Calu3 (cell line): ENCODE measurements at places on chromosomes 1 and 21. TPM values are rescaled to one million over a fixed set of nuclear protein-coding genes. Genes with fewer than 3 reads are reported as not detected.

DNA sequence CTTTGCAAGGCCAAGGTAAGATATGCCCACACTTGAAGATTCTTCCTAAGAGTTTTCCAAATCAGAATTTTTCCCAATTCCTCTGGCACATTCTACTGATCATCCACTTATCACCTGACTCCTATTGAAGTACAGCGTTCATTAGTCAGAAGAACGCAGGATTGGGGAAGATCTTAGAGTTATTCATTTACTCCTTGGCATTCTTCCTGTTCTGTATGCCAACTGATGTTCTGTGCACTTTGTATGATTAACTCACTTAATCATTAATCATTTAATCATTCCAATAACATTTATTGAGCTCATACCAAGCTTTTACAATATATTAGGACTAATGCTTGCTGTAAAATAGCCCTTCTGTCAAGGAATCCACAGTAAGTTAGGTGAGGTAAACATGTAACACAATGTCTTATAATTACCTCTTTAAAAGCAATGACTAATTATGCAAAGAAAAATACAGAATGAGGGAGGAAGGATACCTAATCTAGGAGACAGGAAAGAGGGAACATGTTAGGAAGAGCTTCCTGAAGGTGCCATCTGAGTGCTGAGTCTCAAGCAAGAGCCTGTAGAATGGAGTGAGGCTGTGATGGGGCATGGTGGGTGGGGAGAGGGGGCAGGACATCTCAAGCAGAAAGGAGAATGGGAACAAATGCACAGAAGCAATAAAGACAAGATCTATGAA is 71.1 kb upstream of the DPT start:
- peaks cover 7% of the 10 kb centered on the region for H3K36me3 ChIP-seq
- H3K27ac ChIP-seq, result peak overlapping the region; percentile 96
- DNase-seq, result peak; percentile 13
- peaks cover 59% of the 10 kb centered on the region for H3K4me1 ChIP-seq
- no peaks in the 10 kb centered on the region for H3K27me3 ChIP-seq
- peak overlapping the region; percentile 19 for H3K4me3 ChIP-seq

- H3K27ac ChIP-seq, result peak overlapping the region; percentile 86
- H3K36me3 ChIP-seq, result peaks cover 36% of the 10 kb centered on the region
These were observed 3.3 kb upstream of the ZBTB18 start for GRCh38 chr1:244047621-244048255.

DNA sequence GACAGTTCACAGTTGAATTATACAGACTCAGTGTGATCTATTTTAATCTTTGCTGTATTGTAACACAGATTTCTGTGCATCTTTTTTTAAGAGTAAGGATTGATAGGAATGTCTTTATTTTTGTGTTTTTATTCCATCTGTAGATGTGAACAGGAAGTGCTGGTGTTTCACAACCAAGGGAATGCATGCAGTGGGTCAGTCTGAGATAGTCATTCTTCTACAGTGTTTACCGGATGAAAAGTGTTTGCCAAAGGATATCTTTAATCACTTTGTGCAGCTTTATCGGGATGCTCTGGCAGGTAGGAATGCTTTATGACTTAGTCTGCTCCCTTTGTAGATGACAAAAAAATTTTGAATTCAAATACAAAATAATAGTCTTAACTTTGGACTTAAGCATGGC is 84.5 kb downstream of the CC2D1B start:
- no peak overlapping the region for H3K27ac ChIP-seq
- H3K4me3 ChIP-seq, result no peak overlapping the region
- H3K27me3 ChIP-seq, result no peaks in the 10 kb centered on the region
- H3K4me1 ChIP-seq, result no peaks in the 10 kb centered on the region

DNA sequence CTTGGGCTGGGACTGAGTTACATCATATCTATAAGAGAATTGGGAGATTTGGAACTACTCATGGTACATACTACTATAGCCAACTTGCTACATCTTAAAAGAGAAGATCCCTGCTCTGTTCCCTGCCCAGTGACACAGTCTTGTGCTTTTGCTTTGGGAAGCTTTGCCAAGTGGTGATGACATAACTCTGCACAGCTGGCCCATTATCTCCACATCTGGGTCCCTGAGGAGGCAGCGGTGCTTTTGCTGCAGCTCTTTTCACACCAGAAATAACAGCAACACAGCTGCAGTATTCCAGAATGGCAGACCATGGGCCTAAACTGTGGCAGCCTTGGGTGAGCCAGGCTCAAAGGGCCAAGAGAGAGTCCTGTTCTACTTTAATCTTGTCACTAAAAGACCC is 296.0 kb downstream of the HHAT start:
- no peak for DNase-seq
- no peaks in the 10 kb centered on the region for H3K36me3 ChIP-seq
- peaks cover 14% of the 10 kb centered on the region for H3K27me3 ChIP-seq
- H3K4me1 ChIP-seq, result no peaks in the 10 kb centered on the region
- H3K4me3 ChIP-seq, result no peak overlapping the region

Gene ATPAF1
- 33.9 and 34.5 TPM in 2 replicates for total RNA-seq

Gene USH2A
- total RNA-seq, result not detected in 2 replicates
